Mucosa of gallbladder (tissue), 1 donor: ENCODE measurements at places on chromosomes 6 and 20. TPM values are rescaled to one million over a fixed set of nuclear protein-coding genes. Genes with fewer than 3 reads are reported as not detected.

DNA sequence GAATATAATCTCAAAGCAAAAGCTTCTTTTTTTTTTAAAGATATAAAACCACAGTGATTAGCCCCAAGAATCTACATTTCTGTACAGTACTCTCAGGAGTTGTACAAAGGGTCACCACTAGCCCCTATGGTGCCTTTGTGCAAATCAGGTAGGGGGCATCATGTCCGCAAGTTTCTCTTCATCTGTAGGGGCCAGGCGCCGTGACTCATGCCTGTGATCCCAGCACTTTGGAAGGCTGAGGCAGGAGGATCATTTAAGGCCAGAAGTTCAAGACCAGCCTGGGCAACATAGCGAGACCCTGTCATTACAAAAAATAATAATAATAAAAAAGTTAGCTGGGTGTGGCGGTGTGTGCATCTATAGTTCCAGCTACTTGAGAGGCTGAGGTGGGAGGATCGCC is 63.9 kb downstream of the ZMYND8 start:
- DNase-seq, result no peak

GRCh38 chr6:18206591-18206990 is 51.4 kb downstream of the KDM1B start:
- DNase-seq, result no peak

DNA sequence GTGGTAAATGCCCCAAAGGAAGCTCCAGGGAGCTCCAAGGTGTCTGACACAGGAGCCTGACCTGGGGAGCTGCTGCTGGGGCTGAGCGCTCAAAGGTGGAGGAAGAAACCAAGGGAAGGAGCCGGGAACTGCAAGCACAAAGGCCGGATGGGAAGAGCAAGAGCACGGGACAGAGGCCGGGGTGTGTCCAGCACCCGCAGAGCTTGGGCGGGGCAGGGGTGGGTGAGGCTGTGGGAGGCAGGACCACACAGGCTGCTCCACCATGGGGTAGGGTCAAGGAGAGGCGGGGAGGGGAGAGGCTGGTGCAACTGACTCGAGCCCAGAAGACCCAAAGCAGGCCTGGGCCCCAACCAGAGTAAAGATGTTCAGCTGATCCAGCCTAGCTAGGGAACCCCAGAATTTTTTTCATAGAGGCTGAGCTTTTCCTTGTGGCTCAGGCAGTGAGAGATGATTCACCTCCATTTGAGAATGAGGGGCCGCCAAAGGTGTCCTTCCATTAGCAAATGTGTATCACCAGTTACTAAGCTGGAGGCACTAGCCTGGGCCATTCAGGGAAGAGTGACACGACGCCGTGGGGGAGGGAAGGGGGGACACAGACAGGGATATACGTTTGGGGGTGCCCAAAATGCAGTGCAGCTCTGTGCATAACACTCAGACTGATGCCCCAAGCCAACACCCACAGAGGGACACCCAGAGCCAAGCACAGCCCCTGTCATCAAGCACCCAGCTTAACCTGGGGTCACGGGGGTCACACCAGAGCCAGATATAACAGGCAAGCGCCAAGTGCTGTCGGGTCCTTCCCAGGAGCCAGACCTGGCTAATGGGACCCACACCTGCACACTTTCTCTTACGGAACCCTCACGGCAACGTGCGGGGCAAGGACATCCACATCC is 21.3 kb upstream of the TLDC2 start:
- no peak for DNase-seq

- DNase-seq, result no peak
Measured at GRCh38 chr20:20340443-20340842, 27.5 kb upstream of the INSM1 start.

DNA sequence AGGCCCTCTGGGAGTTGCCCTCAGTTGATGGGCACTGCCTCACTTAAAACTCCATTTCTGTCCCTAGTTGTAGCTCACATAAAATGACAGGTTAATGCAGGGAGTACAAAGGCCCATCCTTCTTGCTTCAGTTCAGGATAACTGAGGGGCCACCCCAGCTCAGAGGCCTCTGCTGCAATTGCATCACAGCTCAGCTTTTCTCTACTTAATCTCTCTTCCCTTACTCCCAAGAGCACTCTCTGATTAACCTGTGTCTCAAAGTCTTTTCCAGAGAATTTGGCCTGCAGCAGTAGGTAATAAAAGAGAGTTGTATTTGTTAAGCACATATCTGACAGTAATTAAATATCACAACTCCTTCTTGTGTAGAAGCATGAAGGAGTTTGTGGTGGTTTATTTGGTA is 40.9 kb upstream of the FLRT3 start:
- DNase-seq, result no peak

RPS10 gene
- total RNA-seq, result 896 TPM
